ENCODE measurements at places on chromosomes 1 and 21.

GRCh38 chr1:55050283-55050682 is 10.9 kb downstream of the PCSK9 start:
- DNase-seq, result no peak

DNA sequence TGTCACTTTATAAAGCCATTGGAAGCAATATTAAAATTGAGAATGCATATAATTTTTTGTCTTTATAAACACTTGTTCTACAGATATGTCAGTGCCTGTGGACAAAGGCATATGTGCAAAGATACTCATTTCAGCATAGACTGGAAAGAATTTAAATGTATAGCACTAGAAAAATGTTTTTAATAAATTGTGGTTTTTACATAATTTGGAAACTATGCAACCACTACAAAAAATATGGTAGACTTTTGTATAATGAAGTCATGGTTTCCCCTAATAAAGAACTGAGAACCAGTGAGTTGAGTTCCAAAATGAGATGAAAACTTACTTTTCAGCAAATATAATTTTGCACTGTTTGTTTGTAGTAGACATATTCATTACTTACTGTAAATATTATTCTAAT is 48.5 kb downstream of the BRINP3 start:
- DNase-seq, result no peak

- peak; percentile 65 for DNase-seq
Observed at GRCh38 chr1:54791880-54792522, 9.1 kb downstream of the TTC22 start.

- peak; percentile 33 for DNase-seq
Observed at GRCh38 chr1:160519642-160520435, 3.2 kb downstream of the SLAMF6 start.

GRCh38 chr1:86713477-86713876 is 9.1 kb downstream of the SH3GLB1 start:
- DNase-seq, result no peak

DNA sequence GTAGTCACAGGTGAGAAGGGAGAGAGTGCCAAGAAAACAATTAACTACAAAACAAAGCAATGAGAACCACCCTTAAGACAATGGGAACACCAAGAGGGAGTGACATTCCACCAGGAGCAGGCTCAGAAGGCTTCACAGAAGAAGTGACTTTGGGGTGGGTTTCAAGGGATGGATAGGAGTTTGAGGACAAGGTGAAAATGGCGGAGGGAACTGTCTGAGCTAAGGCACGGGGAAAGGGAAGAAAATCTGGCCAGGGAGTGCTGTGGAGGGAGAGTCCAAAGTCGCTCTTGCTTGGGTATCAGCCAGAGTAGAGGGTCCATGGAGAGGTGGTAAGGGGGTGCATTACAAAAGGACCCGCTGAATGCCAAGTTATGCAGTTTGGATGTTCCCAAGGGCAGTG is 87.3 kb downstream of the CAMK2N1 start:
- DNase-seq, result no peak

DNA sequence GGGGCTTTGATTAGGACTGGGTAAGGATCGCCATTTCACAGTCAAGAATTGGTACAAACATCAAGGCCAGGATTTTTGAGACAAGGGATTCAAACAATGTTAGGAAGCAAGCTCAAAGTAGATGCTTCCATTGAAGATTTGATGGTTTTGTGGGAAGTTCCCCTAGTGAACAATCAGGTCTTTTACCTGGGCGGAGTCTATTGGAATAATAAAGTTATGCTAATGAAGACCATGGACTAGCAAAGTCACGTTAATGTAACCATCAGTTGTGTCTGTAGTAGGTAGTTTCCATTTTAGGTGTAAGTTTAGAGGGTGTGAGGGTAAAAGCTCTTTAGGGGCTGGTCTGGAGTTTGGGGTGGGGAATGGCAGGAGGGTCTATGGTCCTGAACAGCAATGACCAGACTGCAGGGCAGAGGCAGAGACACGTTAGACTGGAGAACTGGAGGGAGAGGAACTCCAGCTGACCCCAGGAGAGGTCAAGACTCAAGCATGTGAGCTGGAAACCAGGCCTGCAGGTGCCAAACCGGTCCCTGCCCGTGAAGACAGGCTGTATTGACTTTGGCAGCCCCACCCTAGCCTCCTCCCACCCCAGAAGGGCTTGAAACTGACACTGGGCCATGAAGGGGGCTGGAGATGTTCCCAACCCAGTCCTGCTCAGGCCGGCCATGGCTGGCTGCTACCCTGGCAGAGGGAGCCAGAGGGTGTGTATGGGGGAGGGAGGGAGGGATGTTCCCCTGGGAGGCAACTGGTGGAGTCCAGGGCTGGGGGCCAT is 36.0 kb upstream of the GPR37L1 start:
- DNase-seq, result no peak

GRCh38 chr1:183143576-183144315 is 42.3 kb upstream of the LAMC2 start:
- DNase-seq, result no peak

GRCh38 chr1:207034208-207034607 is 1.7 kb upstream of the C1orf116 start:
- no peak for DNase-seq

GRCh38 chr1:204994086-204994862 is 48.7 kb upstream of the CNTN2 start:
- DNase-seq, result no peak

- DNase-seq, result no peak
Observed at GRCh38 chr1:45291716-45292115, 35.0 kb upstream of the HPDL start.

DNA sequence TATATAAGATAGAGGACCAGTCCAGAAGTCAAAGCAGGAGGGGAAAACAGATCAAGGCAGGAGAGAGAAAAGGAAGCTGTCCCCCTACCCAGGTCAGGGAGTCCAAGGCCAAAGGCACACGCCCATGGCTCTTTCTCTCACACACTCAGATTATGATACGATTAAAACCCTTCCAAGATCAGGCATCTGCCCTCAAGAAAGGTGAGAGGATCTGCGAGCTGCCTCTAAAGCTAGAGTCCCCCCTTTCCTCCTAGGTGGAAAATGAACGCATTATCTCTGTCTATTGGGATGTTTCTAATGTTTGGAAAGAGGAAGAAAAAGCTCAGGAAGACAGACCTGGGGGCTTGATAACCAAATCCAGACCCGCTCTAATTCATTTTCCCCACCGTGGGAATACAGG is 7.6 kb downstream of the PAFAH2 start:
- no peak for DNase-seq

- peak; percentile 73 for DNase-seq
Observed at GRCh38 chr1:68206848-68207689, 25.3 kb downstream of the WLS start.

DNA sequence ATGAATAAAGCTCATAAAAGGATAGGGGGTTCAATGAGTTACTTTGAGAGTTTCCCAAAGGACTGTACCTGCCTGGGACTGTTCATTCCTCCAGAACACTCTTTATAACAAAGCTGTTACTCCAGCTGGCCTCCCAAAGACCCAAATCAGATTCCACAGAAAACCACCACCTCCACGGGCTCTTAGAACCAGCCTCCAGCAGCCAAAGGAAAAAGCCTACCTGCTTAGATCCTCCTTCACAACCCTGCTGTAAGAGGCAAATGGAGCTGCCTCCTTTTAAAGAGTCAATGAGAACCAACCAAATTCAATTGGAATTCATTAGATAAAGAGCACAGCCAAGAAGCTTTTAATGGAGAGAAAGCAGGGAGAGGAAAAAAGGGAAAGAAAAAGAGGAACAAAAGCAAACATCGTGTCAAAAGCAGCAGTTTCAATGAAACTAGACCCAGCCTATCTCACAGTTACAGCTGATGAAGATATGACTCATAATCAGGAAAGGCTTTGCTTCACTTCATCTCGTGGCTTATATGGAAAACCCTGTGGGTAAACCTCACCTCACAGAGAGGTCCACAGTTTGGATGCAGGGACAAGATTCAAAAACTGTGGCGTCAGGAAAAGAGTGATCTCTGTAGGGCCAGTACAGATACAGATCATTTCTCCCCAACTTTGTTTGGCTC is 27.8 kb upstream of the FMO4 start:
- DNase-seq, result peak; percentile 80

DNA sequence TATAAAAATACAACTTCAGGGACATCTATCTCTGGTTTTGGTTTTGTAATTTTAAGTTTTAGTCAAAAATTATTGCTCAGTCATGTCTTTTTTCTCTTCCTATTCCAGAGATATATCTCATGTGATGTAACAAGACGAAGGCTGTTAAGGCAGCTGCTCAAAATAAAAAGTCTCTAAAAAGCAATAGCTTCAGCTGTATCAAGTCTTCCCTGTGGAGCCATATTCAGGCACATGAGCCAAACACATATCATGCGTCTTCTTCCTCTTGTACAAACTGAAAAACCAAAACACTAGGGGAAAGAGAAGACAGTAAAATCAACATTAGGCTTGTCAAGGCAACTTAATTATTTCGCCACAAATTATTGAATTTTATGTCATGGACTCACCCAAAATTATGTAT is 240.7 kb downstream of the NRIP1 start:
- no peak for DNase-seq

DNA sequence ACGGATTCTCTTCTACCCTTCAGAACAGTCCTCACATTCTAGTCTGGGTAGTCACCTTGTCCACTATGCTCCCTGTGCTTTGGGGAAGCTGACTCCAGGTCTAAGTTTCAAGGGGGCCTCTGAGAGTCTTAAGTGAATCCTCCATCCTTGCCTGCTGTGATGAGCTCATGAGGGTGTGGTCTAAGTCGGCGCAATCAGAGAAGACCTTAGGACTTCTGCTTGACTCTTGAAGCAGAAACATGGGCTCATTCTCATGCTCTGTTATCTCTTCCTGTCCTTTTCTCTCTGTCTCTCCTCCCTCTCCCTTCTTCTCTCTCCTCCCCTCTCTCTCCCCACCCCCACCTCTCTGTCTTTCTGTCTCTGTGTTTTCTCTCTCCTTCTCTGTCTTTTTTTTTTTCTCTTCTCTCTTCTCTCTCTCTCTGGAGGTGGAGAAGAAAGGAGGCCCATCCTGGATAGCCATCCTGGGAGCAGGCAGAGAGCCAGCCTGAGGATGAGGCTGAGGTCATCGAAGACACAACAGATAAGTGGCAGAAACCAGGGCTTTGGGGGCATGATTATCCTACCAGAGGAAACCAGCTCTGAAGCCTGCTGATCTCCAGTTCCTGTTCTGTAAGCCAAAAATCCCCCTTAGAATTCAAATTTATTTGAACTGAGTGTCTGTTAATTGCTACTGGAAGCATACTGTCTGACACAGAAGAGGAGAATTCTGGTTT is 245.6 kb downstream of the SIPA1L2 start:
- no peak for DNase-seq

GRCh38 chr1:154623358-154623757 is 15.4 kb upstream of the ADAR start:
- DNase-seq, result no peak

GRCh38 chr1:186142916-186143315 is 232.1 kb downstream of the TPR start:
- DNase-seq, result no peak

- no peak for DNase-seq
Observed at GRCh38 chr1:29224356-29224837, 6.3 kb downstream of the MECR start.

- peak; percentile 43 for DNase-seq
Observed at GRCh38 chr1:187264995-187265602, 436.4 kb downstream of the PLA2G4A start.

- DNase-seq, result peak; percentile 64
Observed at GRCh38 chr21:15291621-15292266, 226.9 kb upstream of the NRIP1 start.

GRCh38 chr1:244347942-244348341 is 103.8 kb downstream of the ADSS2 start:
- DNase-seq, result no peak

DNA sequence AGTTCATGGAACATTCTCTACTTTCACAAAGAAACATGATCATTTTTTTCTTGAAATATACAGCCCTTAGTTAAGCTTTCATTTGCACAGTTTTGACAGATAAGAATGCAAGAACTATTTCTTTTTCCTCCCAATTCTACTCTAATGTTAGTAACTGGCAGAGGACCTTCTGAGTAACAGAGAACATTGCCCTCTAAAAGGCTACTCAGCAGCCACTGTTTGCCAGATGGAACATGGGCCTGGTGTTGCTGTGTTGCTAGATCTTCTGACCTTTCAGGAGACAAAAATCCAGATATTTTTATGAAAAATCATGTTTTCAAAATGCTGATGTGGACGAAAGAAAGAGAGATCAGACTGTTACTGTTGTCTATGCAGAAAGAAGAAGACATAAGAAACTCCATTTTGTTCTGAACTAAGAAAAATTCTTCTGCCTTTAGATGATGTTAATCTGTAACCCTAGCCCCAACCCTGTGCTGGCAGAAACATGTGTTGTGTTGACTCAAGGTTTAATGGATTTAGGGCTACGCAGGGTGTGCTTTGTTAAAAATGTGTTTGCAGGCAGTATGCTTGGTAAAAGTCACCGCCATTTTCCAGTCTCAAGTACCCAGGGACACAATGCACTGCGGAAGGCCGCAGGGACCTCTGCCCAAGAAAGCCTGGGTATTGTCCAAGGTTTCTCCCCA is 2.9 kb upstream of the PRDX6 start:
- peak; percentile 49 for DNase-seq

- no peak for DNase-seq
Observed at GRCh38 chr1:50985094-50985493, 15.0 kb downstream of the CDKN2C start.

DNA sequence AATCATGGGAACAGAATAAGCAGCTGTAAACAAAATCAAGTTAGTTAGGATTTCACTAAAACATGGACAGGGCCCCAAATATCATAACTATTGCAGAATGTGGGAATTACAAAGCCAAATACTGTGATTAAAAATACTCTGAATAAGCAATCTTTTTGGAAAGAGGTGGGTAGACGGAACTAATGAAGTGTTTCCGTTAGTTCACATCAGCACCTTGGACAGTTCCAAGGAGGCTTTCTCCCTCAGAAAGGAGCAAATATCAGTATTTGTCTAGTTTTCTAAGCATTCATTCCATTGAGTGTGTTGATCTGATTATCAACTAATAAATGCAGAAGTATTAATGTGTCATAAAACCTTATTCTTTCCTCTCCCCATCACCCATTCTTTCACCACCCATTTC is 97.4 kb downstream of the FAM78B start:
- DNase-seq, result no peak

GRCh38 chr1:219121679-219122078 is 52.0 kb upstream of the LYPLAL1 start:
- no peak for DNase-seq

DNA sequence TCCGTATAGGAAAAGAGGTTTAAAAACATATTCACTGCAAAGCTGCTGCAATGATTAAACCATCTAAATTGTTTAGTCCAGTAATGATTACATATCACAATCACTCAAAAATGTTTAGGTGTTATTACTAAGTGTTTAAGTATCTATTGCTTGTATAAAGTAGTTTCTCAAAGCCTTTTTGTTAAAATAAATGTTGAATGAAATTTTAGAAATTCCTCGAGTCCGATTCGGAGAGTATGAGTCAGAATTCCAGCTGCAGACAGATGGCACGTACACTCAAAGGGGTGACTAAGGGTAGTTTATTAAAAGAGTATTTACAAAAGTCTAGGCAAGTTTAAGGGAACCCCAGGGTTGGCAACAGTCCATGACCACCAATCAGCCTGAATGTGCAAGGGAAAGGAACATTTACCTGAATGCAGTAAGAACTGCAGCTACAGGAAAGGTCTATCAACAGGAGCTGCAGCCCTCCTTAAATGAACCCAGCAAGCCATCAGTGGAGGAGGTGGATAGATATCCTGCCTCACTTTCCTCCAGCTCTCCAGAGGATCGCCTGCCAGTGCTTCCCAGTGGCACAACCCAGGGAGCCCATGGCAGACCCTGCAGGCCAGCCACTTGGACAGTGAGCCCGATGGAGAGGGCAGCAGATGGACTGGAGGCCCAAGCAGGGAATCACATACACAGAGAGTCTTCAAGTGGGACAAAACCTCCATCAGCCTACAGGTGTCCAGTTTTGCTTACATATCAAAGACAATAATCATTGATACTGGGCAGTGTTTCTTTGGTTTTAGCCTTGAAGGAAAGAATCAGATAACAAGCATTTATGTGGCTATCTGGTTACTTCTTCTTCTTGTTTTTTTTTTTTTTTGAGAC is 92.1 kb upstream of the SLC44A3 start:
- peak; percentile 96 for DNase-seq
